ENCODE measurements at places on chromosomes 3 and 15. TPM values are rescaled to one million over a fixed set of nuclear protein-coding genes. Genes with fewer than 3 reads are reported as not detected.
A peak's percentile ranks its signal among the peaks of the same experiment; 100 is the strongest.

SEMA5B gene
- polyA plus RNA-seq: 31.3 TPM

SLC22A13 gene
- polyA plus RNA-seq: 4.1 TPM

SYNM gene
- 2.2 TPM for polyA plus RNA-seq

TMEM89 gene
- polyA plus RNA-seq: 0.30 TPM

CYP1A1 gene
- polyA plus RNA-seq: not detected

IMPG2 gene
- polyA plus RNA-seq: 0.51 TPM

ENTPD3 gene
- 2.1 TPM for polyA plus RNA-seq

ISLR gene
- 77.4 TPM for polyA plus RNA-seq

HGD gene
- 104 TPM for polyA plus RNA-seq

DNA sequence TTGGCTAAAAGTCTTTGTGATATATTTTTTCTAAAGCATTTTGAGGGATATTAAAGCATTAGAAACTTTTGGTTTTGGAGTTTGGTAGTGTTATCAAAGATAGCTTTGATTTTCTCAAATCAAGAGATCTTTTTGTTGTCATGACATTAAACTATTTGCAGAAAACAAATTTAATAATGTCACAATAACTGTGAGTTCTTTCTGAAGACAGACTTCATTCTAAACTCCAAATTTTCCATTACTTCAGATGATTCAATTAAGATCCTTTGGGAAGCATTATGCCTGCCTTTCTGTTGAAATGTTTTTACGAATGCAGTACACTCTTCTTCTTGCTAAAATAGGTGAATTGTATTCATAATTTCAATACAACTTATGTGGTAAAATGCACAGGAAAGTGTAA is 145.4 kb downstream of the ALCAM start:
- no peak for DNase-seq

GRCh38 chr3:188051801-188052168 is 102.2 kb upstream of the LPP start:
- peak; percentile 69 for DNase-seq

DNA sequence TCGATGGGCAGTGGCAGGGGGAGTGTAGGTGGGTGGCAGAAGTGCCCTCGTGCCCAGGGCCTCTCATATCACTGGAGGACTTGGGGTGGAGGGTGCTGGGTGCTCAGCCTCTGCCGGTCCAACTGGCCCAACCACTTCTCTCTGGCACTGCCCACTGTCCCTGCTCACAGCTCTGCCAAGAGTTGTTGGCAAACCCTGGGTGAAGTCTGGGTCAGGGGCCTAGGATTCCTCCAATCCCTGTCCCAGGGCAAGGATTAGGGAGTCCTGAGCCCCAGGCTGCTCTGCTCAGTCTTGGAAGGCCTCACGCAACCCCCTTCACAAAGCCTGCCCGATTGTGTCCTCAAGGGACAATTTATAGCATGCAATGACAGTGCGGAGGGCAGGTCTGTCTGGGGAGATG is 5.2 kb upstream of the PRKCD start:
- no peak for DNase-seq

GRCh38 chr3:132255041-132255745 is 62.0 kb upstream of the ACP3 start:
- no peak for DNase-seq

DNA sequence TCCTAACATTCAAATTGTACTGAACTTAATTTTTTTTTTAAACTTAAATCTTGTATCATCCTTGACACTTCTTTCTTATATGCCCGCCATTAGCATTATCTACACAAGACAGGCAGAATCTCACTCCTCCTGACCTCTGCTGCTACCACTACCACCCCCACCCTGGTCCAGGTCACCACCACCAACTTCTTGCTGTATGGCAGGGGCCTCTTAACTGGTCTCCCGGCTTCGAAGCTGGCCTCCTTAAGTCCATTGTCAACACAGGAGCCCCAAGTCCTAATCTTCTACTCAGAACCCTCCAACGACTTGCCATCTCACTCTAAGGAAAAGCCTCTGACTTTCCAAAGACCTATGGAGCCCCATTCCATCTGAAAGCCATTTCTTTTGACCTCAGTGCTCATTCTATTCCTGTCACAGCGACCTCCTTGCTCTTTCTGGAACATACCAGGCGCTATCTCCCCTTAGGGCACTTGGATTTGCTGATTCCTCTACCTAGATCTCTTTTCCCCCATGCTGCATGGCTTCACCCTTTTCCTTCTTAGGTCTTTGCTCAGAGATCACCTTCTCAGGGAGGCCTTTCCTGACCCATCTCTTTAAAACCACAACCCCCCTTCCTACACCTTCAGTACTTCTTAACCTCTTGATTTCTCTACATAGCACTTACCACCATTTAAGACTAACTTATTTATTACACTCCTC is 2.6 kb downstream of the PRC1 start:
- DNase-seq: no peak

- no peak for DNase-seq
Observed at GRCh38 chr15:39625856-39626255, 45.0 kb downstream of the THBS1 start.

- no peak for DNase-seq
Observed at GRCh38 chr3:16056217-16056616, 118.3 kb upstream of the GALNT15 start.

DNA sequence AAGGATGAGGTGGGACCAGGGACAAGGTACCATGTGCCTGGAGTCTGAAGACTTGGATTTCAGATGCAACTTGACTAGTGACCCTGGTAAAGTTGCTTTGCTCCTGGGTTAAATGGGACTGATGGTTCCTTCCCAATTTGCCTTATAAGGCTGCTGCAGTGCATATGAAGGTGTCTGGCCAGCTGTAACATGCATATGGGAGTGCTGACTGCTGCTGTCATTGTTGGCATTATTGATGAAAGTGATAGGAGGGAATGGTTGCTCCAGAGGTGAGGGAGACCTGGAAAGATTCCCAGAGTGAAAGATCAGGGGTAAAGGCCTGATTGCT is 20.5 kb downstream of the CYP8B1 start:
- no peak for DNase-seq

- no peak for DNase-seq
Observed at GRCh38 chr3:17640466-17640865, 102.0 kb downstream of the TBC1D5 start.

GRCh38 chr15:71352125-71352524 is 236.9 kb downstream of the THSD4 start:
- DNase-seq: no peak

DNA sequence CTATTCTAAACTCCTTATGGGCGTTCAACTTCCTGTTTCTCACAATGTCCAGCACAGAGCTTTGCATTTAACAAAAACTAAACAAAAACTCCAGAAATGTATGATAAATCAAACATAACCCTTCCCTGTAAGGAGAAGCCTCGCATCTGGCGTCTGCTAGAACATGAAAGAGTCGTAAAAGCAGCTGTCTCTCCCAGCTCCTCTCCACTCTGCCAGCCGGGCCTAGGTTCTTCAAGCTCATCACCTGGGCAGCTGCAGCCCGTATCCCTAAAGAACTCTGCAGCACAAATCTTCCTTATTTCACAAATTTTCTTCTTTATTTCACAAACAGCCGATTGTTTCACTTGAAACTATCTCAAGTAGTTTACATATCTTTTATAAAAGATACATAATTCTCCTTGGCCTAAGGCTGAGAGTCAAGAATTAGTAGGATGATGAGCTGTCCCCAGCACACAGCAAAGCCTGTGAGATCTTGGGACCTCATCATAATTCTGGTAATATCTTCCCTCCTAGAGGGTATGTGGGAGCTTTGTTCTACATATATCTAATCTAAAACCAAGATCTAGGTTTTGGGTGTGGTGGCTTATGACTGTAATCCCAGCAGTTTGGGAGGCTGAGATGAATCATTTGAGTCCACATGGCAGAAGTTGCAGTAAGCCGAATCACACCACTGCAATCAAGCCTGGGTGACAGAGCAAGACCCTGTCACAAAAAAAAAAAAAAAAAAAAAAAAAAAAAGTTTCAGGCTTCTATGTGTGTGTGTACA is 35.3 kb downstream of the ANXA2 start:
- no peak for DNase-seq

DNA sequence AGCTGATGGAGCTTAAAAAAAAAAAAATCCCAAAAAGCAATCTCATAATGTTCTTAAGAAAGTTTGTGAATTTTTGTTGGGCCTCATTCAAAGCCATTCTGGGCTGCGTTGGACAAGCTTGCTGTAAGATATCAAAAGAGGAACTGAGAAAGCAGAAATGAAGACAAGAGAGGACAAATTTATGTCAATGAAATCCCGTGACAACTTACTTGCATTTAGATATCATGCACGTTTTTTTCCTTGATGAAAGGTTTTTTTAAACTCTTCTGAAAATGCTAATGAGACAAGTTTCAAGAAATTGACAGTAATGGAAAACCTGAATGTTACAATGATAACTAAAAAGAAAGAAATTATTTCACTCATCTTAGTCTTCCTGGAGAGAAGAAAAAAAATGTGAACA is 662.9 kb downstream of the SQOR start:
- no peak for DNase-seq

DNA sequence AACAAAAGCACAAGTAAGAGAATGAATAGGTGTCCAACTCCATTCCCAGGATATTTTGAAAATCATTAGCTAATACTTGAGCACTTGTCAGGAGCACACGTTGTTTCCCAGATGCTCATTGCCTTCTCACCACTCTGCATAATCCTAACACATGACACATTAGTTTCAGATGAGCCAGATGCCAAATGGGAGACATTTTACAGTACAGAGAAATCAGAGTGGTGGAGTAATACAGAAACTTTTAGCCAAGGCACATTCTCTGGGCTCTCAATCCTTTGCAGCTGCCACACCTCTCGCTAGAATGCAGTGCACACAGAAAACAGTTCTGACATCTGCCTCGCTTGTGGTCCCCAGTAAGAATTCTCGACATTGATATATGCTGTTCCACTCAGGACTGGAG is 76.6 kb downstream of the P3H2 start:
- DNase-seq: no peak

DNA sequence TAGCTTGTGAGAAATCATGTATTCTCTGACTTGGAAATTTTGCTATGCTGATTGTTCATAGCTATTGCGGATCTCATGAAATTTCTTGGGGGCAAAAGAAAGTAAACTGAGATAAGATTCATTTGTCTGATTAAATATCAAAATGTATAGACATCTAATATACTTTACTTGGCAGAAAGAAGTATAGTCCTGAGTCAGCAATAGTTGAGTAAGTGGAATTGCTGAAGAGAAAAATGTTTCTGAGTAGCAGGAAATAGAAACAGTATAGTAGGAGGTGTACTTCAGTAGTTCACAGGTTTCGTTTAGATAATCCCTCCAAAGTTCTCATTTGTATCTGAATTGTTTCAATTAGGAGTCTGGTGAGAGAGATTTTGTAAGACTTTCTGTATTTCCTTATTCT is 705.9 kb downstream of the MCTP2 start:
- DNase-seq: no peak

DNA sequence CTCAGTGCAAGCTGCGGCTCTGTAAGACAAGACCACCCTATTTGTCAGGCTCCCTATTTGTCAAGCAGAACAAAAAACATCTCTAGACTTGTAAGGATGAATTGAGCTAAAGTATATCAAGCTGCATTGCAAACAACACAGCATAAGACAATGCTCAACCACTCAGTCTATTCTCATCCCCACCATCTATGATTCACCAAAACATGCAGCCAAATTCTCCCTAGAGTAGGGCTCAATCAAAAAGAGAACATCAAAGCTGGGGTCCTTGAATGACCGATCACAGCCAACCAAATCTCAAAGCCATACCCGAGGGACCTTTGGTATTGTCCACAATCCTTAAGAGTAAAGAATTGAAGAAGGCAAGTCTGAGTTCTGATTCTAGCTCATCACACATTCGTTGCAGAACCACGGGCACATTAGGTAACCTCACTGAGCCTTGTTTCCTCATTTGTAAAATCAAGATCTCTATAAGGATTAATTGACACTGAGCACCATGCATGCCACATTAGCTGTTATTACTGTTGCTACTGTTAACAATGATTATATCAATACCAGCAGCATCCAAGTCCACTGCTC is 31.2 kb downstream of the RFTN1 start:
- no peak for DNase-seq

GRCh38 chr3:13452490-13453335 is 27.4 kb upstream of the HDAC11 start:
- DNase-seq: no peak

DNA sequence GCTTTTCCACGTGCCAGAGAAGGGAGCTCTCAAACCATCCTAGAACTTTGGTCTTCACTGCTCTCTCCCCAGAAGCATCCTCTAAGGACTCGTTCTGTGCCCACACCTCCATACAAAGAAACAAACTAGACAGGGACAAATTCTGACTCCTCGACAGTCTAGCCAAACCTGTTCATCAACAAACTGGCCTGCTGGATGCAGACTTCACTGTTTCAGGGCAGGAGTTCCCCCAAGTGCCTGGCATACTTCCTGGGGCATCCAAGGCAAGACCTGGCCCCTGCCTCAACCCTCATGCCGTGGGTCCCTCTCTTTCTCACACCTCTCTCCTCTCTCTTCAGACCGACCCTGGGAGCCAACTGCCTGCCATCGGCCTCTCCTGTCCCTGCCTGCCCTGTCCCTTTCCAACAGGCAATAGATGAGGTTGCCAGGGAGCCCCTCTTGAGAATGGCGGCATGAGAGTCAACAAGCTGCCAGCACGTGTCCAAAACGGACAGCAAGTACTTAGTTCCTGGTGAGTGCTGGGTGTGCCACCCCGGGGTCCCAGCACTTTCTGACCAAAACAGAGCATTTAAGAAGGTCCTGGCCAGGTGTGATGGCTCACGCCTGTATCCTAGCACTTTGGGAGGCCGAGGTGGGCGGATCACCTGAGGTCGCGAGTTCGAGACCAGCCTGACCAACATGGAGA is 79.1 kb upstream of the HES1 start:
- DNase-seq: no peak

DNA sequence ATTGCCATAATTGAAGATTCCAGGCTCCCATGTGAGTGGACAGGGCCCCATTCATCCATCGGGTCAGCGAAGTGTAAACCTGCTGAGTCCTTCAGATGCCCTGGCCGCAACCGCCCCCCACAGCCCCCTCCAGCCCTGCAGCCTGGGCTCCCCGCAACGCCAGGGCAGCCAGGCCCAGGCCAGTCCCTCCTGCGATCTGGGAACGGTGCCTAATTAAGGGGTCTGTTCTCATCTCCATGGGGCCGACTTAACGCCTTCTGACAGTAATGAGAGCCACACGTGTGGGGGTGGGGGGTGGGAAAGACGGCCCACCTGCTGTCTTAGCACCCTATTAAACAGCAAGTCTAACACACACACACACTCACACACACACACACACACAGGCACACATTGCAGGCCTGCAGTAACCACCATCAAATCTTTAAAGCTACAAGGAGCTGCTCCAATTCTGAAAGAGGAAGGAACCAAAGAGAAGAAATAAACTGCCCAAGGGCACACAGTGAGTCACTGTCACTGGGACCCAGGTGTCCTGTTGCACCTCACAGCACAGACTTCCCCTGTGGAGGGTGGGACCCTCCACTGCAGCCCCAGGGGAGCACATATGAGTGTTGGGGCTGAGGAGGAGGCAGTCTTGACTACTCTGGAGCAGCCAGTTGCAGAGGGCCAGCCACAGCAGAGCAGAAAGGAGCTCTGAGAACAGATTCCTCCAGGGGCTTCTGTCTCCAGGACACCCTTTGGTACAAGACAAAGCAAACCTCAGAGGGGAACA is 31.8 kb upstream of the HES1 start:
- no peak for DNase-seq
